CD8-positive, alpha-beta T cell (primary cell): ENCODE measurements at places on chromosomes 4 and X.

DNA sequence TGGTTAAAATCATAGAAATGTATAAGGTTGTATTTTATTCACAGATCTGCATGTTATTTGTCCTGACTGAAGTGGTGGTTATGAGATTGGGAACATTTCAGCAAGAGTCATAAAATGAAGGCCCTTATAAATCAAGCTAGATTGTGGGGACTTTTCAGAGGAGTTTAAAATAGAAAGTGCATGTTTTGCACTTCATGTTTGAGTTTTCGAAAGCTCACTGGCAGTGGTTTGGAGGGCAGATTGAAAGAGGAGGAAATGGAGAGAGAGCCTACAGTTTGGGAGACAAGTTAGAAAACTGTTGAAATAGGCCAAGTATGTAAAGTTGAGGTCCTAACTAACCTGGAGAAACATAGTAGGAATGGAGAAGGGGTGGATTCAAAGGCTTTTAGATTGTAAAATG is 124.9 kb downstream of the KDM6A start:
- no peak for DNase-seq

GRCh38 chr4:106034220-106034619 is 138.9 kb downstream of the NPNT start:
- DNase-seq = no peak

- DNase-seq = no peak
Measured at GRCh38 chr4:48008021-48008596, 8.4 kb downstream of the CNGA1 start.

- no peak for DNase-seq
Measured at GRCh38 chrX:56564921-56565840, 1.8 kb downstream of the UBQLN2 start.

- DNase-seq = no peak
Measured at GRCh38 chrX:18607966-18608365, 63.9 kb downstream of the RS1 start.

- DNase-seq = no peak
Measured at GRCh38 chr4:158704274-158704673, 18.9 kb downstream of the PPID start.

GRCh38 chrX:47380268-47380667 is 9.9 kb downstream of the ZNF157 start:
- DNase-seq = peak; percentile 70

GRCh38 chr4:63620271-63620670 is 789.0 kb downstream of the TECRL start:
- no peak for DNase-seq

- DNase-seq = no peak
Measured at GRCh38 chrX:84469226-84469625, 33.0 kb downstream of the HDX start.

GRCh38 chrX:20181598-20182329 is 40.1 kb upstream of the EIF1AX start:
- DNase-seq = no peak

- DNase-seq = no peak
Measured at GRCh38 chr4:95204267-95204844, 344.4 kb downstream of the UNC5C start.

GRCh38 chrX:143648705-143649104 is 12.8 kb upstream of the SLITRK4 start:
- no peak for DNase-seq

GRCh38 chrX:38102875-38103274 is 96.5 kb downstream of the SYTL5 start:
- no peak for DNase-seq

DNA sequence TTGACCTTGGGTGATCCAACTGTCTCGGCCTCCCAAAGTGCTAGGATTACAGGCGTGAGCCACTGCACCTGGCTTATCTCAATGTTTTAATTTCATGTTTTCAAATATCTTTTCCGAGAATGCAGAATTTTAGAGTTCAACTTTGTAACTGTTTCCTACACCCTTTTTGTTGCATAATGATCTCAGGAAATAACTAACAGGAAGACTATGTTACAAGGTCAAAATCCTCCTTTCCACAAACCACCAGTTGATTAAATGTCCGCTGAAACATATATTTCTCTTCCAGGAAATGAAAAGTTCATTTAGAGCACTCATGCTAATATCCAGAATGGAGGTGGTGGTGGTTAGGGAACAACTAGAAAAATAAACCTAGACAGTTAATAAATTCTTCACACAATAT is 377.8 kb downstream of the PPP4R3C start:
- DNase-seq = no peak

DNA sequence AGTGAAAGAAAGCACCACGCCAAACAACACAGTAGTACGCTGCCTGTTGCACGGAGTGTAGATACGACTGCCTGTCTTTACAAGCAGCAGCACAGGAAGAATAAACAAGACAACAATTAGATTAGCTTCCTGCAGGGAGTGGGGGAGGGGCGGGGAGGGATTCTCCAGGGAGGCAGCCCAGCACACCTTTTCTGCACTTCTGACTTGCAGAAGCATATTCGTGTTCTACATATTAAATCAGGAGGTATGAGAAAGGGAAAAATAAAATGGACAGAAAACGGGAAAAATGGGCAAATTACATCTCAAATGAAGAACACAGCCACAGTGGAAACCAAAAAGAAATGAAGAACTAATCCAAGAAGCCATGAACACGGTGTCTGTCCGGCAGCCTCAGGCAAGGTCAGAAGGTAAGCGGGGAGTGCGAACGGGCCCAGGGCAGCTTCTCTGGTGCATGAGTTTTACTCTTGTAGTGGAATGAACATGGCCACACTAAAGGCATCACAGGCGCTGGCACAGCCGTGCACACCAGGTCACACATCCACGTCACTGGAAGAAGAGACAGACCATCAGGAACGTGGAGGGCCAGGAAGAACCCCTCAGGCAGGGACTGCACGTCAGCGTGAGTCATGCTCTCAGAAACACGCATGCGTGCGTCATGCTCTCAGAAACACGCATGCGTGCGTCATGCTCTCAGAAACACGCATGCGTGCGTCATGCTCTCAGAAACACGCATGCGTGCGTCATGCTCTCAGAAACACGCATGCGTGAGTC is 20.1 kb upstream of the ADRA2C start:
- DNase-seq = no peak

GRCh38 chrX:56791456-56791855 is 62.4 kb downstream of the NBDY start:
- no peak for DNase-seq

- no peak for DNase-seq
Measured at GRCh38 chr4:85482010-85482738, 7.2 kb downstream of the ARHGAP24 start.

DNA sequence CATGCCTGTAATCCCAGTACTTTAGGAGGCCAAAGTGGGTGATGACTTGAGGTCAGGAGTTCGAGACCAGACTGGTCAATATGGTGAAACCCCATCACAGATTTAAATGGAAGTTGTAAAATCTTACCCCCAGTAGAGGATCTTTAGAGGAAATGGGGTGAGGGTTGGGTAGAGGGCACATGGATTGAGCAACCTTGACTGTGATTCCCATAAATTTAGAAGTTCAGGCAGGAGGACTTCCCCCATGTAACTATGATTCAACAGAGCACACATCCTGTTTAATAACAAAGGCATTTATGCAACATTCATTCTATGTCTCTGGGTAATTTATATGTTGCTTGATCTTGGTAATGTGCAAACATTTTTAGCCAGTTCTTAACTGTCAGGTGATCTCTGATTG is 143.1 kb downstream of the RBM47 start:
- no peak for DNase-seq

- no peak for DNase-seq
Measured at GRCh38 chr4:175125410-175126068, 207.4 kb downstream of the ADAM29 start.

- DNase-seq = no peak
Measured at GRCh38 chrX:69746051-69746450, 130.1 kb downstream of the EDA start.

GRCh38 chr4:21184788-21185187 is 484.5 kb downstream of the PACRGL start:
- DNase-seq = no peak

- no peak for DNase-seq
Measured at GRCh38 chr4:144948009-144948408, 150.0 kb downstream of the ANAPC10 start.

DNA sequence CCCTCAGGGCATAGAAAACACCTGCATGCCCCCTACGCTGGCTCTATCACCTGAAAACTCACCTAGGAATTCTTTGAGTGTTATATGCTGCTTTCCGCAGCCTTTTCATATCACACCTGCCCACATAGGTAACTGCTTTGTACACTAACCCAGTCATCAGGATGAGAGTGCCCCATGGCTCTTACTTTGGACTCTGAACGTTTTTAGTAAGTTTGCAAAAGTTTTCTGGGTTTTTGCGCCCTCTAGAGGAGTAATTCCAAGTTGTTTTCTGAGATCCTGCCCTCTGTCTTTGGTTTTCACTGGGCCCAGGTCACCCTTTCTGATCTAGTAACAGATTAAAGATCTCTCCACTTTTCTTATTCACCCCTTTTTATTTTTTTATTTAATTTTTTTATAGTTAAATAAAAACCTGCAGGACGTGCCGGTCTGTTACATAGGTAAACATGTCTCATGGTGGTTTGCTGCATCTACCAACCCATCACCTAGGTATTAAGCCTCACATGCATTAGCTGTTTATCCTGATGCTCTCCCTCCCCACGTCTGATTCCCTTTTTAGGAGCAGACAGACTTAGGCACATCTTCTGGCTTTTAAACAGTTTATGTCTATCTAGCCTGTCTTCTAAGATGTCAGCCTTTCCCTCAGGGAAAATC is 139.2 kb downstream of the NWD2 start:
- DNase-seq = no peak

GRCh38 chr4:97252615-97253154 is 890.6 kb downstream of the STPG2 start:
- no peak for DNase-seq

GRCh38 chrX:435536-436122 is 48.9 kb upstream of the PPP2R3B start:
- DNase-seq = no peak

GRCh38 chr4:84597450-84597849 is 14.5 kb downstream of the CDS1 start:
- DNase-seq = no peak

DNA sequence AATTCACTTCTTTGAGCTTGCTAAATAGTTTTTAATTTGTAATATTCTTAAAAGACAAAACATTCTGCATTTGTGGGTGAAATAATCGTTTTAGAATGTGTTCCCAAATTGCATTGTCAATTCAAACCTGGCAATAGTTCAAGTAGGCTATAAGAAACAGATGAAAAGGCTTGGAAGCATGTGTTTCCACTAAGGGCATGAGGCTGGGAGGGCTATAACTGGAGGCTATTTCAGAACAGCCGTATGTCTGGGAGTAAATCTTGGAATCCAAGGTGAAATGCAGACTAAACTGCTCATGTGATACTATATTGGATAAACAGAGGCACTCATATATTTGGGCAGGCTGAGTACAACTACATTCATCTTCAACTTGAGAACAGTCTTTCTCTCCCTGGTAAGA is 117.4 kb upstream of the GRPR start:
- DNase-seq = no peak

GRCh38 chrX:131734621-131735020 is 190.7 kb downstream of the OR13H1 start:
- no peak for DNase-seq

GRCh38 chr4:36172656-36173055 is 71.7 kb downstream of the ARAP2 start:
- no peak for DNase-seq

GRCh38 chr4:107838861-107839565 is 14.3 kb downstream of the SGMS2 start:
- DNase-seq = no peak

DNA sequence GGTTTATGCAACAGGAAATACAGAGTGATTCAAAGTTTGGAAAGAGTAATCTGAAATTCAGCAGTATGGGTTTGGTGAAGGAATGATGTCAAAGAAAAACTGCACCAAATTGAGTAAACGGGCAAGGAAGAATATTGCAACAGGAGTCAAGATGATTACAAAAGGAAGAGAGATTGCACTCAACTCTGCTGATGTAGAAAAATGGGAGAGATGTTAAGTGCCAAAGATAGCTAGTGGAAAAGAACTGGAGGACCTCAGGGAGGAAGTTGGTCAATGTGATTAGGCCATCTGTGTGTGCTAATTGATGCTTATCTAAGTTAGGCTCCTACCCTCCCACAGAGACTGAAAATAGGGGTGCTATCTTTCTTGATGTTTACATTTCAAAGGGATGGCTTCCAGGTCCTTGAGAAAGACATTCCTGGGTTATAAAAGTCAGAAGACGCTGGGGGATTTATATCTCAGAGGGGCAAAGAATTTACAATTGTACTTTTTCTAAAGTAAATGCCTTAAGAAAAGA is 167.4 kb upstream of the FAM47A start:
- DNase-seq = no peak

GRCh38 chr4:1471443-1472147 is 65.4 kb upstream of the NKX1-1 start:
- no peak for DNase-seq

GRCh38 chrX:39633293-39633692 is 464.5 kb downstream of the BCOR start:
- no peak for DNase-seq
